ENCODE measurements at places on chromosomes 16 and 17. TPM values are rescaled to one million over a fixed set of nuclear protein-coding genes. Genes with fewer than 3 reads are reported as not detected.

- DNase-seq = no peak
Observed at GRCh38 chr16:50274326-50275097, 8.2 kb downstream of the ADCY7 start.

- DNase-seq = no peak
Observed at GRCh38 chr17:3762922-3763776, 37.8 kb downstream of the ITGAE start.

DNA sequence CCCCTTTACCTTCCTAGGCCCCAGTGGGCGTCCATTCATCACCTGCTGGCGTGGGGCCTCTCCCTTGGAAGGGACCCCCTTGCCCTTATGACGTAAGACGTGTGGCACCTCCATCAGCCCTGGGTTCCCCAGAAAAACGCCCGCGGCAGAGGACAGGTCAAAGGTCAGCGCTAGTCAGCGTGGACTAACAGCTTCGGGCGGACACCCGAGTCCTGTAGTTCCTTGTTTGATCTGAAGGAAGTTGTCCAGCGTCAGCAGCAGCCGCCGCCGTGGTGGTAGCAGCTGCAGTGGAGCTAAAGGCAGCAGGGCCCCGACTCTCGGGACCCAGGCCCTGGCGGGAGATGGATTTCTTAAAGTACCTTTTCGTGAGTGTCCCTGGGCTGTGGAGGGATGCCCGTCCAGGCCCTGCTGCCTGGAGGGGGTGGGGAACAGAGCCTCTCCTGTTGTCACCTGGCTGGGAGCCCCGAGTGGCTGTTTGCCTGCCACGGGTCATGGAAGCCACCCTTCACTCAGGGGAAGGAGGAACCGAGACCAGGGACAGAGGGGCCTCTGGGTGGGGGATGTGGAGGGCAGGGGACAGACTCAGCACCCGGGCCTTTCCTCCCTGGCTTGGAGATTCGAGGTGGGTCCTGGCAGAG is 123.6 kb downstream of the OR1D5 start:
- DNase-seq = no peak

- peak; percentile 93 for DNase-seq
Observed at GRCh38 chr17:17781591-17782496, 54.9 kb downstream of the SREBF1 start.

DNA sequence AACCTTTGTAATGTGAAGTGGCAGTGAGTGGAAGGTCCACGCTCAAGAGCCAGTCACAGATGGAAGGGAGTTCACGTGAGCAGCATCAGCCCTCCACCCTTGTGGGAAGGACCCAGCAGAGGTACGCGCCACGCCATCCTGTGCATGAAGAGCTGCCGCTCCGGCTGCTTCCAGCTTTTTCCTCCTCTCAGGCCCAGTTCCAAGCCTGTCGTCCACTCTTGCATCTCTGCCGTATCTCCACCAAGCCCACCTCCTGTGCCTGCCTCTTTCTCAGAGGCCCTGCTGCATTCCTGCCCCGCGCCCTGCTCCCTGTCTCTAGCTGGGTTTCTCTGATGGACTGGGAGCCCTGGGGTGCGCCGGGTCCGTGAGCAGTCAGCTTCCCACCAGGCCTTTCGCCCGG is 10.2 kb downstream of the ZC3H18 start:
- DNase-seq = no peak

DNA sequence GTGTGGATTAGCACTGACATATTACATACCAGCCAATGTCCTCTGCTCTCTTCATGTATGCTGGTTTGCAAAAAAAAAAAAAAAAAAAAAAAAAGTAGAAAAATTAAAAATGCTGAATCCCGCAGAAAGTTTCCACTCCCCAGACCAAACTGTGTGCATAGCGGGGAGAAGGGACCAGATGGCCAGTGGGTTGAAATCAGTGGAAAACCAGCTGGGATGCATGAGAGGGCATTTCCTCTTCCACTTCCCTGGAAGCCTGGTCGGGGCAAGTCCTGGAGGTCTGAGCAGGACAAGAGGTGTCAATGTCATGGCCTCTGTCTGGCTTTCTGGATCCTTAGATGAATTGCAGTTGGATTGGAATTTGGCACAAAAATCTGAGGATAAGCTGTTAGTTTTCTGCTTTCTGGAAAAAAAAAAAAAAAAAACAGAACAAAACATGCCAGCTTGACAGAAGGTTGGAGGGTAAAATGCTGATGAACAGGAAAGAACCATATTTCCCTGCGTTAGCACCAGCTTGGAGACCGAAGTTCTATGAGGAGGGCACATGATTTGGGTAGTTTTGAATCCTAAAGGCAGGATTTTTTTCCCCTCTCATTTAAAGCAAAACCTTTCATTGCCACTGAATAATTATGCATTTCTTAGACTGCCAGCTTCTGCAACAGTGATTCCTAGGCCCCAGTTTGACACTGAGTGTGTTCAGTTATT is 941.5 kb upstream of the EEF2KMT start:
- DNase-seq = no peak

DNA sequence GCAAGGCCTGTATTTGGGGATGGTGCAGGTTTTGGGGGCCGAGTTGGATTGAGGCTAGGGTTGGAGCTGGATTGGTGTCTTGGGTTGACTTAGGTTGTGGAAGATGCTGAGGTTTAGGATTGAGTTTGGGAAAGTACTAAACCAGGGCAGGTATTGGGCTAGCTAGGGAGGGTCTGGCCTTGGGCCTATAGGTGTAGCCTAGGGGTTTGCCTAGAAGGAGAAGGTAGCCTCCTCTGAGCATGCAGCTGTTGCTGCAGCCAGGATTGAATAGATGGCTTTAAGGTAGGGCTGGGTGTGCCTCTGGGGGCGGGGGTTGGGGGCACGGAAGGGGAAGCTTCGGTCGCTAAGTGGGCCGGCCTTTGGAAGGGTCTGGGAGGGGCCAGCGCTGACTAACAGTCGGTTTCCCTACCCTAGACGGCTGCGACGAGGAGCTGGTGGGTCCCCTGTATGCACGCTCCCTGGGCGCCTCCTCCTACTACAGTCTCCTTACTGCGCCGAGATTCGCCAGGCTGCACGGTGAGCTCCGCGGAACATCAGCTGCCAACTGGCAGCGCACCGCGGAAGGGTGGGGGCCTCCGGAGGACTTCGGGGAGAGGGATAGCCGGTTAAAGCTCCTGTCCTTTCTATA is 1.2 kb downstream of the CNTNAP1 start:
- peak; percentile 50 for DNase-seq

DNA sequence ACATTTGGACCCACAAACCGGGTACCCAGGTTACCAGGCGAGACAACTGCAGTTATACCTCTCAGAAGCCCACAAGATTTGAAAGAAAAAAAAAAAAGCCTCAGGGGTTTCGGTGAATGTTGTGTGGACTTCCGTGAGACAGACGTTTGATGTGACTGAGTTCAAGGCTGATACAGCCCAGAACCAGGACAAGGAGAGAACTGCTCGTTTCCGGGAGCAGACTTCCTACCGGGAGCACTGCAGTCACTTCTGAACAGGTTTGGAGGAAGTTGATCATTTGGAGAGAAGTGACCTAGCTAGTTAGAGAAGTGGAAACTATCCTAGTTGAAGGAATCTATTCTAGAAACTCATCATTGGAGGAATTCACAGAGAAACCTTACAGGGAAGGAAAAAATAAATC is 847 bp downstream of the CKLF start:
- no peak for DNase-seq

DNA sequence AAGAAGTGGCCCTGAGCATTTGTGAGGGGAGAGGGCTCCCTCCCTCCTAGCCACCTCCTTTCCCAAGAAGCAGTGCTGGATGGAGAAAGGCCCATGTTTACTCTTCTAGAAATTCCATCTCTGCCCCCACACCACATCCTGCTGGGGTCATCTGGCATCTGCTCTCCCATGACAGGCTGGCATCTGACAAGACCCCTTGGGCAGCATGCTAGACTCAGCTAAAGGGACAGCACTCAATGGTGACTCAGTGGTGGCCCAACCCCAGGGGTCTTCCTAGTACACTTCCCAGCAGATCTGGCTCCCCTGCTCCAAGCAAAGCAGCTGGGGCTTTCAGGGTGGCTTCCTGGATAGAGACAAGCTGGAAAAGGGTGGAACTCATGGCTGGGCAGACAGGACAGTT is 14.4 kb downstream of the SLC38A7 start:
- no peak for DNase-seq

DNA sequence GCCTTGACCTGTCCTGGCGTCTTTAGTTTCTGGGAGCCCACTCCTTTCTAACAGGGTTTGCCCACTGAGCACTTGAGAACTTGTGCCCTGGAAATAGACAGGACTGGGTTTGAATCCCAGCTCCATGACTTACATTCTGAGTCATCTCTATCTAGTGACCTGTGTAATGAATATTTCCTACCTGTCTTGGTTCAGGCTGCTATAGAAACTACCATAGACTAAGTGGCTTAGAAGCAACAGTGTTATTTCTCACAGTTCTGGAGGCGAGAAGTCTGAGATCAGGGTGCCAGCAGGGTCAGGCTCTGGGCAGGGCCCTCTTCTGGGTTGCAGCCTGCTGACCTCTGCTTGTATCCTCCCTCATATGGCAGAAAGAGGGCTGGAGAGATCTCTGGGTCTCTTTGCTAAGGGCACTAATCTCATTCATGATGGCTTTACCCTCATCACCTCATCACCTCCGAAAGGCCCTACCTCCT is 110.7 kb upstream of the DHX40 start:
- DNase-seq = no peak

GRCh38 chr16:13032911-13033310 is 131.5 kb downstream of the SHISA9 start:
- no peak for DNase-seq

GRCh38 chr17:57953705-57954396 is 1.4 kb downstream of the CUEDC1 start:
- no peak for DNase-seq

DNA sequence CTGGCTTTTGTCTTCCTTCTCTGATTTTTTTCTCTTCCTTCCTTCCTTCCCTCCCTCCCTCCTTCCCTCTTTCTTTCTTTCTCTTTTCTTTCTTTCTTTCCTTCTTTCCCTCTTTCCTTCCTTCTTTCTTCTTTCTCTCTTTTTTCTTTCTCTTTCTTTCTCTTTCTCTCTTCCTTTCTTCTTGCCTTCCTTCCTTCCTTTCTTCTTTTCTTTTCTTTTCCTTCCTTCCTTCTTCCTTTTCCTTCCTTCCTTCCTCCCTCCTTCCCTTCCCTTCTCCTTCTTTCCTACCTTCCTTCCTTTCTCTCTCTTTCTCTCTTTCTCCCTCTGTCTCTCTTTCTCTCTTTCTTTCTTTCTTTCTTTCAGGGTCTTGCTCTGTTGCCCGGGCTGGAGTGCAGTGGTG is 54.4 kb downstream of the SCNN1G start:
- no peak for DNase-seq

DNA sequence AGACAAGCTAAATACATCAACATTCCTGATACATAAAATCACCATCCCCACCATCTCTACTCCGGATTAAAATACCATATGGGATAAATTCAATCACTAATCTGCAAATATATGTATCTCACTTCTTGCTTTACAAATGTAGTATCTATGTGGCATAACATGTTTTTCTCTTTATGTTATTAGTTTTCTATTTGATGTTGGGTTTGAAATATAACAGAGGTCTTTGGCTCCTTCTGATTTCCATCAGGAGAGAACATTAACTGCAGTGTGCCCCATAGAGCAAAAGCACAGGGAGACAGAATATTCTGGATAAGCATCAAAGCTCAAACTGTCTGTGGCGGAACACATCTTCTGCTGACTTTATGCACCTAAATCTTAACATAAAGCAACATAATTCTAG is 547.2 kb upstream of the CDH8 start:
- DNase-seq = no peak

DNA sequence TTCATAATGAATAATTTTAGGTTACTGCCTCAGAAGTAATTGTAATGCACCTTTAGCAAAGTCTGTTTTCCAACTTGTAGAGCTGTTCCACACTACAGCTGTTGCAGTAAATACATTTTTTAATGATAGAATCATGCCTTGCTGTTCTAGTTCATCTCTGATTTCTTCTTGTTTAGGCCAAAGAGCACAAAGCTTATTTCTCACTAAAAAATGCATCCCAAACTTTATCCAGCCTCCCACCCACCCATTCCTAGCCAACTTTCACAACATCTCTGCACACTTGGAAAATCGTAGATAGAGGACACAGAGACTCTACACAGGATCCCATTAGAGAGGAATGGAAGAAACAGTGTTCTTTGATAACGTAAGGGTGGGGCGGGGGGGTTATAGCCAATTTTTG is 252.2 kb upstream of the DYNLRB2 start:
- no peak for DNase-seq

GRCh38 chr17:45660474-45660873 is 123.6 kb upstream of the CRHR1 start:
- DNase-seq = no peak

- no peak for DNase-seq
Observed at GRCh38 chr17:78438271-78438691, 59.8 kb downstream of the PGS1 start.

GRCh38 chr17:72618001-72618509 is 474.4 kb downstream of the SLC39A11 start:
- DNase-seq = peak; percentile 45

- DNase-seq = no peak
Observed at GRCh38 chr17:3722716-3723115, 987 bp upstream of the HASPIN start.

DNA sequence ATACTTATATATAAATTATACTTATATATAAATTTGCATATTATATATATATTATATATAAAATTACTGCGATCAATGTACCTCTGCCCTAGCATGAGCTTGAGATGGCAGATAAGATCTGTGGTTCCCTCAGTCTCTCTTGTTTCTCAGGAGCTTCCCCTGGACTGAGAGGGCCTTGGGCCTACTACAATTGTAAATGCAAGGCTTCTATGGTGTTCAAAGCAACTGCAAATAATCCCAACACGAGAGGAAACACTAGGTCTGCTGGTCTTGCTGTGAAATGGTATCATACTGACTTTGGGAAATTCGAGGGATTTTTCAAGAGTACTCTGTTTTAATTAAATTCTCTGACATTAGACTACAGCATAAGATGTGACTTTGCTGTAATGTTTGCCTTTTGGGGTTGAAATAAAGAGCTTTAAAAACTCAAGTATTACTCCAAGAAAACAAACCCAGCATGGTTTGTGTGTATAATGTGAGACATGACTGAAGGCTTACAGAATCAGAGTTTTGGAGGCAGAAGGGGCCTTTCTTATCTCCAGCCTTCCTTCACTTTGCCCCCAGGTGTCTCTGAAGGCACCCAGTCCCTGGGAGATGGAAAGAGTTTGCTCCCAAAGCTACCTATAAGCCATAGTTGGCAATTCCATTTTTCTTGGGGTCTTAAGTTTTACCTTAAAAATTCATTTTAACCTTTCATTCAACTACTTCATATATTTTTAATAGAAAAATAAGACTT is 24.2 kb downstream of the ACSM1 start:
- DNase-seq = no peak

TSPOAP1 gene
- total RNA-seq = 5.6 TPM

TSNAXIP1 gene
- 1.1 TPM for total RNA-seq

LYRM1 gene
- 27.6 TPM for total RNA-seq

SPSB3 gene
- 43.5 TPM for total RNA-seq

TP53TG3F gene
- total RNA-seq = not detected

TPSD1 gene
- 0.51 TPM for total RNA-seq

PTGES3L gene
- 61.5 TPM for total RNA-seq

RANBP10 gene
- total RNA-seq = 10.5 TPM

TERF2IP gene
- total RNA-seq = 82.0 TPM

Data from tongue (tissue), 3 donors.